ENCODE measurements at places on chromosomes 12 and 14.

- no peak for DNase-seq
These were observed 60.9 kb upstream of the ARID2 start for GRCh38 chr12:45668641-45669040.

DNA sequence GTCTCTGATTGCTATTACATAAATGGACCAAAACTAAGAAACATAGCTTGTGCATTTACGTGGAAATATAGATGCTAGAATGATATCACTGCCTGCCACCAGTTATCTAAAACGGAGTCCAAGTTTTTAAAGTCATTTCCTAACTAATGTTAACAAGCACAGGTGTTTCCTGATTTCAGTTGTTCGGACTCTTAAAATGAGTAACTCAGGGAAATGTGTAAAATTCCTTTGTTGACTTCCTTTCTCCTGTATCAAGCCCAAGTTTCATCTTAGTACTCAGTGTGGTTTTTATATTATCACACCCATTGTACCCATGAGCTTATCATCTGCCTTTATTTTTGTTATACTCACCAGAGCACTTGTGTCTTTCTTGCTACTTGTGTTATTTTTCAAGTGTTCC lies 13.2 kb upstream of the PRKCH start:
- no peak for DNase-seq

- DNase-seq, result no peak
These were observed 163.3 kb upstream of the SFSWAP start for GRCh38 chr12:131547555-131547954.

GRCh38 chr12:8709124-8709830 lies 11.5 kb downstream of the RIMKLB start:
- peak; percentile 57 for DNase-seq

- DNase-seq, result no peak
These were observed 21.1 kb downstream of the SETD3 start for GRCh38 chr14:99459481-99460100.

DNA sequence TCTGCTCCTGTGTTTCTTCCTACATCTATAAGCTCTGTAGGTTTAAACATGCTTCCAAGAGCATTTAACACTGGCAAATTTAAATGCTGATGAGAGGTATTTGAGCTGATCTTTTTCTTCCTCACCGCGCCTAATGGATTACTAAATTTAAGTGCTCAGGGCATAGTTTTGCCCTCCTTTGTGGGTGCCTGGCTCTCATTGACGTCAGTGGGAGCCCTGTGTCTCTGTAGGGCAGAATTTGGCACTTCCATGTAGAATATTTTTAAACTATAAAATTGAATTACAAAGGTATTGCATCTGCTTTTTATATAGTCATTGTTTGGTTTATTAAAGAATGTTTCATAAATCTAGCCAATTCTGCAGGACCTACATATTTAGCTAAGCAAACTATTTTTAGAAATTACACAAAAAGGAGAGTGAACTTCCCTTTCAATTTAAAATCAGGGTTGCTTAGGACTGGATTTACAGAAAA lies 444.8 kb downstream of the AEBP2 start:
- DNase-seq, result no peak

DNA sequence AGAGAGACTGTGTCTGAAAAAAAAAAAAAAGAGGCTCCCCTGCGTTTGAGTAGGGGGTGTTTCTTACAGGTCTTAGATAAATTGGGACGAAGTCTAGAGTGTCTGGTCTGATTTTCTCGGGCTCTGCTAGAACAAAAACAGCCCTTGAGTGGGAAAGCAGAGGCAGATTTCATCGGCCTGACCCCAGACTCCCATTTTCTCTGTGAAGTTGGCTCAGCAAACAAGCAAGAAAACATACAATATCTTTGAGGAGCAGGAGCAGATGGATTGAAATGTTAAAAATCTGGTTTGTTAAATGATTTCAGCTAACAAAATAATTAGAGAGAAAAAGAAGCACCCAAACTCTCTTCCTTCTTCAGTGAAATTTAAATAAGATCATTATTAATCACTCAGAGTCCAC lies 44.1 kb downstream of the DERA start:
- no peak for DNase-seq

GRCh38 chr12:27822076-27822712 lies 42.2 kb upstream of the MANSC4 start:
- no peak for DNase-seq

- DNase-seq, result no peak
These were observed 107.1 kb downstream of the PLEKHA5 start for GRCh38 chr12:19236656-19237055.

- no peak for DNase-seq
These were observed at the start of gene SCNN1A for GRCh38 chr12:6375269-6376078. TSS of gene SCNN1A (minus strand) at chr12:6375563. CDS start at chr12:6374783, 780 bp downstream.

DNA sequence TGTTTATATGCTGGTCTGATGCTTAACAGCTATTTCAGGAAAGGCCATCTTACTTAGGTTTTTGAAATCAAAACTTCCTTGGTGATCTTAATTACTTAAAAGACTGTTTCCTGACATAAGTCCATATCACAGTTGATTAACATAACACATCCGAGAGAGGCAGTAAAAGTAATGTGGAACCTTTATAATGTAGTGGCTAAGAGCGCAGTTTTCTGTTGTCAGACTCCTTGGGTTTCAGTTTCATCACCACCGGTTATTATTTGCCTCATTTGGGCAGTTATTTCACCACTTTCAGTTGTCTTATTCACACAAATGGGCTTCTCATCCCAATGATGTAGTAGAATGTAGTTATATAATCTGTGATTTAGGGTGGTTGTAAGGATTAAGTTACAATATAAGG lies 30.9 kb downstream of the TBC1D15 start:
- no peak for DNase-seq

GRCh38 chr14:90109858-90110257 lies 48.1 kb downstream of the KCNK13 start:
- no peak for DNase-seq

- DNase-seq, result no peak
These were observed 63.9 kb upstream of the KCNA5 start for GRCh38 chr12:4979737-4980136.

DNA sequence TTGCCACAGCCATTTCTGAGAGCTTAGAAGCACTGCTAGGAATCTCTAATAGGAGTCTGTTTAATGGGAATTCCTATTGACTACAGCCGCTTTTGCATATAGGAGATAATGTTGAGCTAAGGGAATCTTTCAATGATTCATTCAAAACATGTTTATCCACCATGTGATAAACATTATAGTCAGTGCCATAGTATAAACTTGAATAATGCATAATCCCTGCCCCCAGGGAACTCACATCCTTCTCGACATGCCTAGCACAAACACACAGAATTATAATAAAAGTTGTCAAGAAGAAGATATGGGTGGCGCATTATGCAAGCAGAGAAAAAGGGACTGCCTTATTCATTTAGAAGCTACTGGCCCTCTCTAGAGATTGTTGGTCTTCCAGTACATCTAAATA lies 248.0 kb downstream of the DAD1 start:
- DNase-seq, result no peak

- no peak for DNase-seq
These were observed 385.6 kb downstream of the GRIN2B start for GRCh38 chr12:13595536-13596443.
